ENCODE measurements at places on chromosomes 7 and 10.

GRCh38 chr10:110522365-110522988, 24.8 kb downstream of the DUSP5 start:
- DNase-seq, result no peak

DNA sequence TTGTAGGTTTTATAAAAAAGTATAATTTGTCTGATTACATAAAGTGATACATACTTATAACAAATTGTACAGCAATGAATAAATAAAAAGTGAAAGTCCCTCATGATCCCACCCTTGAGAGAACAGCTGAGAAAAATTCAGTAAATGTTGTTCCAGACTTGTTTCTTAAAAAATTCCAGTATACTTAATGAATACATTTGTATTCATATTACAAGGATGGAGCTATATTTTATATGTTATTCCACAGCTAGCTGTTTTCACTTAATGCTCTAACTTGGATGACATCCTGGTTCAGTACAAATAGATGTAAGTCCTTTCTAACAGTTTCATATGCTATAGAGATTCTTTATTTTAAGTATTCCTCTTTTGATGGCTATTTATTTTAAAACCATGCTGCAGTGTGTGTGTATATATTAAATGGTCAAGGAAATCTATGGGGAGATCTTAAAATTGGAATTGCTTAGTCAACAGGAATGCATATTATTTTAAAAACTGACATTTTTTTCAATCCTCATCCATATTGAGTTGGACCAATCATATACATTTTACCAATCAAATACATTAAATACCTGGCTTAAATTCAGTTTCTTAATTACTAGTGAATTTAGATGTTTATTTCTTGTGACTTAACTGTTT, 8.9 kb downstream of the STAMBPL1 start:
- no peak for DNase-seq

GRCh38 chr10:103487410-103487708, 6.1 kb upstream of the NEURL1 start:
- DNase-seq, result no peak

DNA sequence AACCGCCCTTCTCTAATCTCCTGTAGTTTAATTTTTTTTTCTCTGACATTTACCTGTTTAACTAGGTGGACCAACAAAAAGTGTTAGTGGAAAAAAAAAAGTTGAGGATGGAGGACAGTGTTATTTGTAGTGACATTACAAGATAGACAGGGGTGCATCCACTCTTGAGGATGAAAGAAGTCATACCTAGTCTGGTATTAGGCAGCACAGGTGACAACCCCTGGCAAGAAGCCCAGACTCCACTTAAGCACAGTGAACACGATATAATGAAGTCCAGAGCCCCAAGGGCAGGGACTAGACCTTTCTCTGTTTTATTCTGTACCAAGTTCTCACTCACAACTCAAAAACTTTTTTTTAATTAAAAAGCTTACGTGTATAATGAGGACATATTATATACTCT, 268.4 kb downstream of the GPR37 start:
- no peak for DNase-seq

DNA sequence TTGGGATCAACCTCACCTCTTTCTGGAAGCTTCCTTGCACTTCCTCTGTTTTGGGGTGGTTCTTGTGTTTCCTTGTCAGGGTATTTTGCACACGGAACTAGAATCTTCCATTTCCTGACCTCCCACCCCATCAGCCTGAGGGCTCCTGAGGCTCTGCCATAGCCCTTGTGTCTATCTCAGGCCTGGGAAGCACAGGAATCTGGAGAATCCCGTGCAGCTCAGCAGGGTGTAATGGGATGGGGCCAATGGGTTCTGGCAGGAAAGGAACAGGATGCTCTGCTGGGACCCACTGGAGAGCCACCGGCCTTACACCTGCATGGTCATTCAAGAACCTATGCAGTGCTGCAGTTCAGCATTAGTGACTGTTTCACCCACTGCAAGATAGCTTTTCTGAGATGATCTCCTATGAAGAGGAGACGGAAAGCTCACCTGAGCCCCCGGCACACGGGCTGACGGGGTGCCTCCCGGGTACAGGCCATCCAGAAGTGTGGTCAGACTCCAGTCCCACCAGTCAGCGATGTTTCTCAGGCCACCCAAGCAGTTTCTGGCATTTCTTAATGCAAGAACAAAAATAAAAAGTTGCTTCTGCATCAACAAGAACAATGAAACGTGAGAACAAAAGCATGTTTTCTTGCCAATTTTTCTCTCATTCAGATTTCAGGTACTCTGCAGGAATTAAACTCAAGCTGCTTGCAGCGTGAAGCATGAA, 133.2 kb downstream of the PKD1L1 start:
- DNase-seq, result no peak

DNA sequence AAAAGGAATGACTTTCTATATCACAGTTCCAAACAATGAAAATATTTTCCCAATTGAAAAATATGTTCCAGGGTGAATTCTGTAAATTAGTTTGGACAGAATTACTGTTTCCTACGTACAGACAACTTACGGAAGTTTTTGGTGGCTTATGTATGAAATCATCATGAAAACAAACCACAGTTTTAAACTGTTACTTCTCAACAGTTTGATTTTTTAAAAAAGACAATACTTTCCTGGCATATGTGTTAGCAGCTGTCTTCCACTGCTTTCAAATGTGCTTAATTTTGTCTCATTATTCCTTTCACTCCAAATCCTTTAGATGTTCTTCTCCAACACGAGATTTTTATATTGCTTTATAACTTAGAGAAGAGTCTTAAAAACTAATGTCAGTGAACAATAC, 56.2 kb downstream of the SEMA3A start:
- DNase-seq, result no peak

DNA sequence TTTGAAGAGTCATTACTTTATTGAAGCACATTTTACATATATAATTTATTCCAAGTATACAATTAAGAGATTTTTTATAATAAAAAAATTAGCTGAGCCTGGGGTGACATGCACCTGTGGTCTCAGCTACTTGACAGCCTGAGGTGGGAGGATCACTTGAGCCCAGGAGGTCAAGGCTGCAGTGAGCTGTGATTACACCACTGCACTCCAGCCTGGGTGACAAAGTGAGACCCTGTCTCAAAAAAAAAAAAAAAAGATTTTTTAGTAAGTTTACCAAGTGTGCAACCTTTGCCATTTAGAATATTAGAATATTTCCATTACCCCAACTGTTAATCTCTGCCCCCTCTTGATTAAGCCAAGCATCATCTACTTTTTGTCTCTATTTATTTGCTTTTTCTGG, 196.0 kb downstream of the CCSER2 start:
- DNase-seq, result no peak

- DNase-seq, result no peak
Measured at GRCh38 chr7:38781991-38782390, 127.0 kb downstream of the VPS41 start.

- no peak for DNase-seq
Measured at GRCh38 chr10:543131-543530, 146.3 kb downstream of the DIP2C start.

GRCh38 chr7:157688533-157689268, 351.9 kb downstream of the DNAJB6 start:
- DNase-seq, result no peak

- DNase-seq, result no peak
Measured at GRCh38 chr10:80466724-80467326, 12.7 kb downstream of the TSPAN14 start.

- no peak for DNase-seq
Measured at GRCh38 chr7:155163696-155164095, 93.6 kb downstream of the HTR5A start.
